Right ventricle myocardium inferior (tissue), 1 donor: ENCODE measurements at places on chromosomes 2 and 18. TPM values are rescaled to one million over a fixed set of nuclear protein-coding genes. Genes with fewer than 3 reads are reported as not detected.

The CRYGB gene
- total RNA-seq: not detected

GRCh38 chr18:44840058-44840790 is 159.5 kb downstream of the SETBP1 start:
- no peak for DNase-seq

The LYG2 gene
- not detected for total RNA-seq

- DNase-seq: no peak
Observed at GRCh38 chr2:110866045-110866444, 133.7 kb downstream of the ACOXL start.

DNA sequence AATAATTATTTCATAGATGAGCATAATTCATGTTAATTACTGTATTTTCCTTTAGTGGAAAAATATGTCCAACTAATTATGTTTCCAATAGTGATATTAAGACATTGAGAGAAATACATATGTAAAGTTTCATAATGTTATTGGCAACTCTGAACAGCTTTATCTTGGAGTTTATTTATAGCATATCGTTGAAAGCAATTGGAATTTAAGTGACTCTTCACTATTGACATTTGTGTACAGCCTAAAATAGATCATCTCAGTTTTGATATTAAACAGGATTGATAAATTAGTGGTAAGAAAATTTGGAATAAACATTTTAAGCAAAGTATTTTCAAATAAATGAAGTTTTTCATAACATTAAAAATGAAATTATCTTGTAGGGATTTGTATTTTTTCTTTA is 79.7 kb downstream of the EML4 start:
- DNase-seq: no peak

DNA sequence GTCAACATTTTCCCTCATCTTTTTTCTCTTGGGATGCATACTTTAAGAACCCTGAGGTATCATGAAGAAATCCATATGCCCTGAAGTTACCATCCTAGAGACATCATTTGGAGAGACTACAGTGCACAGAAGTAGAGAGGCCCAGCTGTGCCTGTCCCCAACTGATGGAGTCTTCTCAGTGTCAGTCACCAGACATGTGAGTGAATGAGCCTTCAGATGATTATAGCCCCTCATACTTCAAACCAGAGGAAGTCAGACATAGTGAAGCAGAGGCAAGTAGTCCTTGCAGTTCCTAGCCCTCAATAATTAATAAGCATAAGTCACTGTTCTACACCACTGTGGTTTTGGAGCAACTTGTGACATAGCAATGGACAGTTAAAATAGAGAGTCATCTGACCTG is 194.4 kb upstream of the ITGA4 start:
- no peak for DNase-seq

- DNase-seq: peak; percentile 71
Observed at GRCh38 chr2:16090650-16091575, 150.6 kb downstream of the MYCN start.

The EFR3B gene
- total RNA-seq: 4.1 TPM

GRCh38 chr18:69795791-69796190 is 151.9 kb downstream of the CD226 start:
- no peak for DNase-seq

The IL36RN gene
- total RNA-seq: not detected

GRCh38 chr2:204255071-204255470 is 290.2 kb upstream of the PARD3B start:
- no peak for DNase-seq

DNA sequence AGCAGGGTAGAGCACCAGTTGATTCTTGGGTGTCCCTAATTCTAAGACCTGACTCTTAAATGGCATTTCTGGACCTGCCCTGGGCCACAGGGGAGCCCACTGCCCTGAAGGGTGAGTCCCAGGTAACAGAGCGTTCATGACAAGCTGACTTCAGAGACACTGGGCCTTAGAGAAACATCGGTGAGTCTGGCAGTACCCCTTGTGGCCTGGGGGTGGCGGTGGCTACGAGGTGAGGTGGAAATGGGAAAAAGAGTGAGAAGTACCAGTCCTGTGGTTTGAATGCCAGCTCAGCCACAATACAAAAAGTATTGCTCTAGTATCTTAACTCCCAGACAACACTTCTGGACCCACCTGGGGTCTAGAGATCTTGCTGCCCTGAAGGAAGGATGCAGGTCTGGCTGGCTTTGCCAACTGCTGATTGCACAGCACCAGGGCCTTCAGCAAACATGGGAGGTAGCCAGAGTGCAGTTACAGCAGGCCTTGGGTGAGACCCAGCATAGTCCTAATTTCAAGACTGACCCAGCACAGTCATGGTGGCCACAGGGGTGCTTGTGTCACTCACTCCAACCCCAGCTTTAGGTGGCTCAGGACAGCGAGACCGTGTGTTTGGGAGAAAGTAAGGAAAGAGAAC is 44.5 kb downstream of the USP34 start:
- DNase-seq: no peak
